HCEC 1CT (cell line): ENCODE measurements at places on chromosomes 3 and 15.

DNA sequence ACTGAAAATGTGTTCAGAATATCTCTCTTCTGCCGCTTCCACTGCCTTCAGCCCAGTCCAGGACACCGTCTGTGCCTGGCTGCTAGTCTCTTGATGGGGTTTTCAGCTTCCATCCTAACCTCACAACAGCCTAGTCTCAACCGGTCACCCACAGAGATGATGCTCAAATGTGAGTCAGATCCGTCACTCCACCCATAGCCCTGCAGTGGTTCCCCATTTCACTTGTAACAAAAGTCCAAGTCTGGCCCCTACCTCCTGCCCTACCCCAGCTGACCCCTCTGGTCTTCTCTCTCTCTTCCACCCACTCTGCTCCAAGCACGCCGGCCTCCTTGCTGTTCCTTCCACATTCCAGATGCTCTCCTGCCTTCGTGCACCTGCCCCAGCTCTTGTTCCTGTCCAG is 68.1 kb downstream of the PPARG start:
- DNase-seq, result no peak

- no peak for DNase-seq
Measured at GRCh38 chr15:40250771-40251483, 12.1 kb downstream of the PAK6 start.

GRCh38 chr3:55524565-55525244 is 37.6 kb upstream of the WNT5A start:
- DNase-seq, result peak; percentile 61

GRCh38 chr15:54206586-54207321 is 228.5 kb downstream of the UNC13C start:
- DNase-seq, result no peak

GRCh38 chr3:47780741-47781684 is 680 bp downstream of the SMARCC1 start:
- peak; percentile 26 for DNase-seq

- DNase-seq, result no peak
Measured at GRCh38 chr15:68572921-68573320, 5.9 kb upstream of the CORO2B start.

DNA sequence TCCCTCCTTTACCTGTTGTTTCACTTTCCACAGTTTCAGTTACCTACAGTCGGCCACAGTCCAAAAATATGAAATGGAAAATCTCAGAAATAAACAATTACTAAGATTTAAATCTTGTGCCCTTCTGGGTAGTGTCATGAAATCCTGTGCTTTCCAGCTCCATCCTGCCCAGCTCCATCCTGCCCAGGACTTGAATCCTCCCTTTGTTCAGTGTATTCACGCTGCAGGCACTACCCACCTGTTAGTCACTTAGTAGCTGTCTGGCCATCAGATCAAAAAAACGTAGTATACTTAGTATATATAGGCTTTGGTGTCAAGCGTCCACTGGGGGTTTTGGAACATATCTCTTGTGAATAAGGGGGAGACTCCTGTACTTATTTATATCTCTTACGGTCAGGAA is 329.0 kb upstream of the SEMA6D start:
- no peak for DNase-seq

GRCh38 chr15:78276064-78276943 is 11.9 kb downstream of the DNAJA4 start:
- DNase-seq, result no peak
